ENCODE measurements at places on chromosomes 2 and 18. TPM values are rescaled to one million over a fixed set of nuclear protein-coding genes. Genes with fewer than 3 reads are reported as not detected.

EVX2 gene
- total RNA-seq: not detected

RAX gene
- not detected for total RNA-seq

C2orf92 gene
- 4.8 TPM for total RNA-seq

HOXD1 gene
- 0.36 TPM for total RNA-seq

TPO gene
- 8.0 TPM for total RNA-seq

SLC25A12 gene
- total RNA-seq: 17.0 TPM

CCL20 gene
- total RNA-seq: not detected

OTOF gene
- total RNA-seq: not detected

HOXD3 gene
- 0.65 TPM for total RNA-seq

SP100 gene
- 89.9 TPM for total RNA-seq

DSC3 gene
- 22.6 TPM for total RNA-seq

NT5C1B gene
- total RNA-seq: not detected

GAREM1 gene
- total RNA-seq: 12.2 TPM

CIDEA gene
- 132 TPM for total RNA-seq

ATP6V1C2 gene
- 4.0 TPM for total RNA-seq

UCN gene
- 2.7 TPM for total RNA-seq
